ENCODE measurements at places on chromosomes 7 and 10.

- no peak for DNase-seq
Measured at GRCh38 chr7:55587687-55588378, 15.5 kb upstream of the VOPP1 start.

DNA sequence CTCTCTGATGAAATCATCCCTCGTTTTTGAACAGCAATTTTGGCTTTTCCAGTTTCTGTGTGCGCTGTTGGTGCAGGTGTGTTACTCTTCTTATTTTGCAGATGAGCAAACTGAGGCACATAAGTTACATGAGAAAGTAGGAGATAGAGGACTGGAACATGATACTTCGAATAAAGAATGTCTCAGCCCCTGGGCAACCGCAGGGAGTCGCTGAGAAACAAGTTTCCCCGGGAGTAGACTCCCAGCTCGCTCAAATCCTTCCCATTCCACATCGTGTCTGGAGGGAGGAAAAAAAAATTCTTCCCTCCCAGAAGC is 18.0 kb downstream of the MXI1 start:
- no peak for DNase-seq

DNA sequence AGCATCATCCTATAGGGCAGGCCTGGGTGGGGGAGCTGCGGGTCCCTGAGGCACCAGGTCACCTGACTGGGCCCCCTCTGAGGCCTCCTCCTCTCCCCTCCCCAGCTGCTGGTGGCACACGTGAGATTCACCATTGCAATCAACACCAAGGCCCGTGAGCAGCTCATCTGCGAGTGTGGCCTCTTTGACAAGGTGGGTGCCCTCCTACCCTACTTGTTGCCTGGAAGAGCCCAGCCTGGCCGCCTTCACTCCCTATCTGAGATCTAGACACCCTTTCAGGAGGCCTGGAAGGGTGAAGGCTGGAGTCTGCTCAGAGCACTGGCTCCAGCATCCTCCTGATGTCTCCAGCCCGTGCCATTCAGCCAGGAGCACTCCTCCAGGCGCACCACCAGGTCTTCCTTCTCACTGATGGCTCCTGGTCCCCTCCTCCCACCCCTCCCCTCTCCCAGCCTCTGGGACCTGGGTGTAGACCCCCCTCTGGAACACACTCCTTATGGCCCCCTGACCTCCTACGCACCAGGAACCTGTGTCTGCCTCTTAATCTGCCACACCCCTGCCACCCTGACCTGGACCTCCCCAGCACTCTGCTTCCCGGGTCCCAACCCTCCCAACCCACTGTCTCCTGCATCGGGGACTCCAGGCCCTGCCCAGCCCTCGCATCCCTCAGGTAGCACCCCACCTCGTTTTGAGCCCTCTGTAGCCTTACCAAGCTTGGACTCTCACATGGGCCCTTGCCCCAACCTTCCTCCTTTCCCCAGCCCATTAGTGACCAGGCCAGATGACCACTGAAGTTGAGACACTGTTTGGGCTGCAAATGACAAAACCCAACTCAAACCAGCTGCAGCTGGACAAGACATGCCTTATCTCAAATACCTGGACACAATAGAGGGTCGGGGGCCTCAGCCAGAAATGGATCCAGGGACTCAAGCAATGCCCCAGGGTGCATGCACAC is 67.5 kb downstream of the ALOX5 start:
- no peak for DNase-seq

DNA sequence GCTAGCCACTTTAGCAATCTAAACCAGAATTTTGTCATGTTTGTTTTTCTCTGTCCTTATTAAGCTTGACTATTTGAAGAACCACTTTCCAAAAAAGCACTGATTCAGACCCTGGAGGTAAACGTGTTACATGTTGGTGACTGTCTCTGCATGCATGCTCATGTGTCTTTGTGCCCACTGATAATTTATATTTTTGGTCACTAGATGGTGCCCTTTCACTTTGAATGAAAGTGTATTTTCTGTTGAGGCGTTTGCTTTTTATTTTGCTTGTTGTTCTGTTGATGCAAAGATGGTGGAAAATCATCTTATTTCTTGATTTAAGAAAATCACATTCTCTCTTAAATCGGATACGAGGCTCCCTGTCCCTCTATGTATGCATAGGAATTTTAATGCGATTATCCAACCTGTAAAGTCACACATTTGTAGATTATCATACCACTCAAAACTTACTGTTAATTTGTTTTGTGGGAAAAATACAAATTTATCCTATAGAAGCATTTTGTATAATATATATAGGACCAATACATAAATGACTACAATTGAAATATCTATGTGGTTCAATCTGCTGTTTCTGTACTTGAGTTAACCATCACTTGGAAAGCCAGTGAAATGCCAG is 269.3 kb downstream of the BICC1 start:
- no peak for DNase-seq

- DNase-seq: no peak
Measured at GRCh38 chr10:3995302-3996210, 210.5 kb upstream of the KLF6 start.

DNA sequence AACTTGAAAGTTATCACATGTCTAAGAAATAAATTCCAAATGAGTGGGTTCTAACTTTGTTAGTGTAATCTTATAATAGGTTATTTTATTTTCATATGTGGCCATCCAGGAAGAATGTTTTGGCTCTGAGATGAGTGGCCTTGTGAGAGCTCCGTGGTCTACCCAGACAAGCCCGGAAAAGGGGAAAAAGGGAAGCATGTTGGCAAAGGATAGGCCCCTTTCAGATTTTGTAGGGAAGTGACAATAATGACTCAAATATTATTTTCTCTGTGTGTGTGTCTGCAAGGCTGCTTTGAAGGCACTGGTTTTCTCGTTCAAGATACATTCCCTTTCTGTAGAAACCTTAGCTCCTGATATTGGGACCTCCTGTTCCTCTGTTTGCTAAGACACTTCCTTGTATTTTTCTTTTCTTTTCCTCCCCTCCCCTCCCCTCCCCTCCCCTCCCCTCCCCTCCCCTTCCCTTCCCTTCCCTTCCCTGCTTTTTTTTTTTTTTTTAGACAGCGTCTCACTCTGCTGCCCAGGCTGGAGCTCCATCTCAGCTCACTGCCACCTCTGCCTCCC is 240.8 kb downstream of the LRMDA start:
- DNase-seq: no peak

- no peak for DNase-seq
Measured at GRCh38 chr10:104640339-104641186, 527 bp upstream of the SORCS3 start.

DNA sequence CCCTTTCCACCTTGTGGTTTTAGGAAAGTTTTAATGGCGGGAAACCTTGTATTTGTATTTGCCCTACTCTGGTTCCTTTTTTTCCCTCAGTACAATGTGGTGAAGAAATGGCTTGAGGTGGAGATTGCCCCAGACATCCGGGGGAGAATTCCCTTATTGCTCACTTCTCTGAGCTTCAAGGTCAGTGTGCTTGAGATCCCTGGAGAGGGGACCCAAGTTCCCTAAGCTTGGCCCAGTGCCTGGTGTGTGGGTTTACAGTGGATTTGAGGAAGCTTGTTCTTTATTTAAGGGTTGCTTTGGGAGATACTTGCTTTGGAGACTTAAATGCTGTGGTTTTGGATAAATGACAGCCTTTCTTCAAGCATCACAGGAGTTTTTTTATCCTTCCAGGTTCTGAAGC is 18.3 kb downstream of the CALHM2 start:
- no peak for DNase-seq

GRCh38 chr10:86536294-86536861 is 14.8 kb upstream of the WAPL start:
- DNase-seq: peak; percentile 34

GRCh38 chr10:58373442-58373827 is 11.8 kb upstream of the TFAM start:
- no peak for DNase-seq
